Nasal cavity respiratory epithelium epithelial cell of viscerocranial mucosa (primary cell): ENCODE measurements at places on chromosomes 4 and X. TPM values are rescaled to one million over a fixed set of nuclear protein-coding genes. Genes with fewer than 3 reads are reported as not detected.

The TLR3 gene
- 0.68 and 7.5 TPM in 2 replicates for total RNA-seq

The LUZP4 gene
- not detected in 2 replicates for total RNA-seq

The TMPRSS11F gene
- total RNA-seq: 4.8 and 8.7 TPM in 2 replicates

The TMEM156 gene
- total RNA-seq: 3.8 and 4.8 TPM in 2 replicates

The FAAH2 gene
- 7.5 and 10.1 TPM in 2 replicates for total RNA-seq

The BMP2K gene
- total RNA-seq: 62.2 and 79.6 TPM in 2 replicates

The PPEF2 gene
- not detected in 2 replicates for total RNA-seq

The GPR50 gene
- total RNA-seq: not detected in 2 replicates

The GLRB gene
- total RNA-seq: 2.1 and 6.2 TPM in 2 replicates

The SERPINA7 gene
- not detected in 2 replicates for total RNA-seq

The RRH gene
- total RNA-seq: under 0.01 and 0.07 TPM in 2 replicates

The ZFP42 gene
- total RNA-seq: 0.34 and 1.00 TPM in 2 replicates

The GABRE gene
- 21.9 and 54.4 TPM in 2 replicates for total RNA-seq

The ADGRG4 gene
- not detected in 2 replicates for total RNA-seq
